ENCODE measurements at places on chromosomes 2 and 18.

DNA sequence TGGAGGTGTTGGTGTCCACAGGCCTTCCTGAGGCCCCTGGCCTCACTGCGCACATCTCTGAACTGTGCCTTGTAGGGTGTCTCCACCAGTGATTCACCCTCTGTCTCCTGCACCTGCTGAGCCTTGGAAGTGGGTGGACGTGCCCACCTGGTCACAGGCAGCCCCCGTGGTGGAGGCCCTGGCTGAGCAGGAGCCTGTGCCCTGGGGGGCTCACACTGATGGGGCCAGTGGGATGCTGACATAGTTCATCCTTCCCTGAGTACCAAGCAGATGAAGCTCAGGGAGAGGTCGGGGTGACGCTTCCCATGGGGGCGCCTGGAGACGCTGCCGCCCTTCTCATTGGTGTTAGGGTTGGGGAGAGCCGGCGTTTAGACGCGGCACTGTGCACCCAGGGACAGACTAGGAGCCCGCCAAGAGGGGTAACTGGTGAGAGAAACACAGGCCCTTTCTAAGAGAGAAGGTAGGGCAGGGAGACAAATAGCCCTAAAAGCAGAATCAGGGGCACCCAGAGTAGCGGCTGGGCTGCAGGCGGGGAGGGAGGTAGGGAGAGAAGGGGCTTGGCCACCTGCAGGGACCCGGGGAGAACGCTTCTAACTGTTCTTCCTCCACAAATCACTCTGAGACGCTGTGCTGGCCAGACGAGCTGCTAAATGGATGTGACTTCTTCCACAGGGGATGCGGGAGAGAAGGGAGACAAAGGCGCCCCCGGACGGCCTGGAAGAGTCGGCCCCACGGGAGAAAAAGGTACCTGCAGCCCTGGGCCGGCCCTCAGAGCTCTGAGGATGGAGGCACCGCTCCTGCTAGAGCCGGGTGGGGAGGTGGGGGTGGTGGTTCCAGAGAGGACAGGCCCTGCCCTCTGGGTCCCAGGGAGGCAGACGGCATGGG is 18.0 kb downstream of the COLEC11 start:
- DNase-seq = no peak

DNA sequence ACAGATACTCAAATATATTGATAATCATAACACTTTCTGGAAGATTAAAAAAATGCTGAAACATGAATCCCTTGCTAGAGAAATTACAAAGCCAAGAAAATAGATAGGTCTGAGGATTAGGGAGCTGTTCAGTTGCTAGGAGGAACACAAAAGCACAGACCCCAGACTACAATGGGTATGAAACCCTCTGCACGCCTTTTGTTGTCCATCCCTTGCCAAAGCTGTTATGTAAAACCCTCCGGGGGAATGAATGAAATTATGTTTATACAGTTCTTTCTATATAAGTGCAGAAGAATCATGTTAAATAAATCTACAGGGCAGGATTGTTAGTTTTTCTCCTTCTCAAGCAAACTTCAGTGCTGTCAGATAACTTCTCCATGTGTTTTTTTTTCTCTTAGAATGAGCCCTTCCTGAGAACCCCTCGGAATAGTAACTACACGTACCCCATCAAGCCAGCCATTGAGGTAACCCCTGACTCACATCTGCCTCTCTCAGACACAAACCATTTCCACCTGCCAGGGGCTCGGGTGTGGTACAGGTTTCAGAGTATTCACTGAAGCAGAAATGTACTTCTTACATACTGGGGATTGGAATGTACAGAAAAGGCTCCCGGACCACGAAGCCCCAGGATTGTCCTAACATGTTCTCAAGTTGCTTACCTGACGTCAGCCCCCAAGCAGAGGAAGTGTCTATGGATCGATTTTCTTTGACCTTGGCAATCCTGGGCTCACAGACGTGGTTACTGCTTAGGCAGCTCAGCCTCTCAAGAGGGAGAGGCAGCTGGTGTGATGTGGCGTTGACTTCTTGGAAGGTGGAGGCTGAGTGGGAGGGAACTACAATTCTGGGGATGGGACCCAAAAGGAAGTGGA is 118.0 kb downstream of the PLB1 start:
- DNase-seq = no peak

DNA sequence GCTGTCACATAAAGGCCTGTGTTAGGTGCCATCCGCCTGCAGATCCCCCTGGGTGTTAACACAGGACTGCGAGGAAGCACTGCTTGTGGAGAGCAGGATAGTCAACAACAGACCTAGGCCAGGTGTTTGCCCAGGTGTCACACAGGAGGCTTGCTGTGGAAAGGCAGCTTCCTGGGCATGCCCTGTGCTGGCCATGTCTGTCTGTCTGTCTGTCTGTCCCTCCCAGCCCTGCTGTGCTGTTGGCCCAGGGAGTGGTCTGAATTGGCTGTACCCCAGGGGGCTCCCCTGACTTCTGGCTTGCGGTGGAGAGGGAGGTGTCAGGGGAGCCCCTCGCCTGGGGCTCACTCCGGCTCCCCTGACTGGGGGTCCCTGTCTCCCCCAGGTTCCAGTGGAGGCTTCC is 53.2 kb downstream of the SH3BP4 start:
- no peak for DNase-seq

GRCh38 chr2:220847006-220847405 is 725.1 kb downstream of the EPHA4 start:
- DNase-seq = no peak

GRCh38 chr2:74379851-74380789 is at the start of gene DCTN1:
Gene DCTN1 (minus strand): TSS chr2:74380311. CDS start chr2:74380037, 274 bp downstream.
- no peak for DNase-seq

DNA sequence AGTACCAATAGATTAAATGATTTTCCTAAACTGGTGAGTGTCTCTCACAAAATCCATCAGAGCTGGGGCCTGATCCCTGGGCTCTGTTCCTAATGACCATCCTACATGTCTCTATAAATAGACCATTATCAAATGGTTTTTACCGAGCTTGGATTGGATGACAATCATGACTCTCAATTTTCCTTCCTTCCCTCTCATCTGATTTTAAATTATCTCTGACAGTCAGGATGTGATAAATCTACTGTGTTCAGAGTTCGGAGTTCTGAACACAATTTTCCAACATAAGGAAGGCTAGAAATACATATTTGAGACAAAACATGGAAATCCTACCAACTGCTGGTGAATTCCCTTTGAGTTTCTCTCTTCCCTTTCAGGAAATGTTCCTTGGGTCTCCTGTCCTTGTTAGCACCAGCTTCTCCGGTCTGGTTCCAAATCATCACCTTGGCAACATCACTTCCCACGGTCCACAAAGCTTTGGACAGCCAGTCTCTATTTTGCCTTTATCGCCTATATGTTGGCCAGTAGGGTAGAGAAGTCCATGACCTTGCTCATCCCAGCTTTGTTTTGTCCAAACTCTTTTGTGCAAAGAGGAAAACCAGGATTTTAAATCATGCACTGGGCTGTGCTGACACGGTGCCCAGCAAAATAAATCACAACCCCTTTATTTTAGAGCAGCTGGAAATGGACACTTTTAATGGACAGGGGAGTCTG is 139.6 kb upstream of the ITGA6 start:
- no peak for DNase-seq

DNA sequence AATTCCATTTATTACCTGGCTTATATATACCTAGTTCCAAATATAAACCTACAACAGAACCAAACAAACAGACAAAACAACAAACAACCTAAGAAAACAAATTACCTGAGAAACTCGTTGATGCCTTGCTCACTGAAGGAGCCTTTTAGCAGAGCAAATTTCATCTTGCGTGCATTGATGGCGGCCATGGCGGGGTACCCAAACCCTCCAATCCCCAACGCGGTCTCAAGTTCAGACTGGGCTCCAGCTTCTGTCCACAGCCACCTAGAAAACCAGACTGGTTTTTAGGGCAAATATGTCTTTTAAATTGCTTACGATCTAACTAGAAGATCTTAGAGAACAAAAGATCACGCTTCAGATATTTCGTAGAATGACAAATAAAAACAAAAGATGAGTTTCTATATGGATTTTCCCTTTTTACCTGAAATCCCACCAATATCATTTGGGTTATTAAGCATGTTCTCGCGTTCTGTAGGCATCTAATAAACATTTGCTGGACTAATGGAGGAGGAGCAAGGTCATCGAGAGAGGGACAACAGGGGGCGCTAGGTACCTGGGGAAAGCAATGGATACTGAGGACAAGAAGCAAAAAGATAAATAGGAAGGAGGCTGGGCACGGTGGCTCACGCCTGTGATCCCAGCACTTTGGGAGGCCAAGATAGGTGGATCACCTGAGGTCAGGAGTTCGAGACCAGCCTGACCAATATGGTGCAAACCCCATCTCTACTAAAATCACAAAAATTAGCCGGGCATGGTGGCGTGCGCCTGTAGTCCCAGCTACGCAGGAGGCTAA is 25.2 kb downstream of the PDIA6 start:
- no peak for DNase-seq

All from GM04503 (cell line).